ENCODE measurements at places on chromosomes 4 and X. TPM values are rescaled to one million over a fixed set of nuclear protein-coding genes. Genes with fewer than 3 reads are reported as not detected.

ENOX2 gene
- 20.5 TPM for total RNA-seq

FGF5 gene
- not detected for total RNA-seq

DNA sequence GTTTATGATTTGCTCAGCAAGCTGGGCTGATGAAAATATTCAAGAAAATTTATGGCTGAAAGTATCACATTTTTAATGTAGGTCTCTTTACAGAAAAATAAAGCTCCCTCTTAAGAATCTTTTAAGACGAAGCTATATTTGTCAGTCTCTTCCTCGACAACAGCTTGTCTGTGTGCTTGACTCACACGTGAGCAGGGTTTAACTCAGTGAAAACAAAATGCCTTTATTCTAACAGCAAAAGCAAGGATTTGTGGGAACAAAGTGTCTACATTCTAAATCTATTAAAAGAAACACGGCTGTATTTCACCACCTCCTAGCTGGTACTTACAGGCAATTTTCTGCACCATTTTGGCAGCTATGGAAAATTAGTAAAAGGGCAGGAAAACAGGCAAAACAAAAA, 75.5 kb downstream of the NYX start:
- no peak for DNase-seq

DNA sequence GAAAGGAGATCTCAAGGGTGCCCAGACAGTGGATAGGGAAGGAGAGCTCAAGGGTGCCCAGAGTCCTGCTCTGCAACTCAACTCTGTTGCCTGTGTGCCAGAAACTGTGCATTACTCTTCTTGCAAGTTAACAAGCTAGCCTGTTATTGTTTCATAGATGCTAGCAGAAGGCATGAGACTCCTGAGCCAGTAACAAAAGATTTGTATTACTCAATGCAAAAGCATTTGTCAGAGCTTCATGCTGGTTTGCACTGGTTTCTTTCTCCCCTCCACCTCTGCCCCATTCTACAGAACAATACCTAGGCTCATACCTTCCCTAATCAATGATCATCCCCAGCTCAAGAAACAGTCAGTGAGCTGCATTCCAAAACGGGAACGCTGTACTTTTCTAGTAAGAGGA, 124.5 kb upstream of the NEIL3 start:
- DNase-seq: no peak

DNA sequence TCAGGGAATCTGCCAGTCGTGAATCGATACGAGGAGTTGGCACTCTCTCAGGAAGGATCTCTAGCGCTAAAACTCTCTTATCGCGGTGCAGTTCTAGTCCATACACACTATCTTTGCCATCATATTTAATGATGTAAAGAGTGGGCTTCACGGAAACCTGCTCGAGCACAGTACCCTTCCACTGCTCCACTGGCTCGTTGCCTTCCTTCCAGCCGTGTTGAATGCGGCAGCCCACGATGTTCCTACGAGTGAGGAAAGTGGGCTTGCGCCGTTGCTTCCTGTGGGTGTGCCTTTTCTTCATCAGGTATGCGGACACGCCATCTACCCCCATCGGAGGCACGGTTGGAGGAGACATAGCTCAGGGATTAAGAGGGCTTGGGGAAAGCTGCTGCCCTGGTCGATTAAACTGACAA, 661 bp downstream of the SPIN4 start:
- no peak for DNase-seq

DNA sequence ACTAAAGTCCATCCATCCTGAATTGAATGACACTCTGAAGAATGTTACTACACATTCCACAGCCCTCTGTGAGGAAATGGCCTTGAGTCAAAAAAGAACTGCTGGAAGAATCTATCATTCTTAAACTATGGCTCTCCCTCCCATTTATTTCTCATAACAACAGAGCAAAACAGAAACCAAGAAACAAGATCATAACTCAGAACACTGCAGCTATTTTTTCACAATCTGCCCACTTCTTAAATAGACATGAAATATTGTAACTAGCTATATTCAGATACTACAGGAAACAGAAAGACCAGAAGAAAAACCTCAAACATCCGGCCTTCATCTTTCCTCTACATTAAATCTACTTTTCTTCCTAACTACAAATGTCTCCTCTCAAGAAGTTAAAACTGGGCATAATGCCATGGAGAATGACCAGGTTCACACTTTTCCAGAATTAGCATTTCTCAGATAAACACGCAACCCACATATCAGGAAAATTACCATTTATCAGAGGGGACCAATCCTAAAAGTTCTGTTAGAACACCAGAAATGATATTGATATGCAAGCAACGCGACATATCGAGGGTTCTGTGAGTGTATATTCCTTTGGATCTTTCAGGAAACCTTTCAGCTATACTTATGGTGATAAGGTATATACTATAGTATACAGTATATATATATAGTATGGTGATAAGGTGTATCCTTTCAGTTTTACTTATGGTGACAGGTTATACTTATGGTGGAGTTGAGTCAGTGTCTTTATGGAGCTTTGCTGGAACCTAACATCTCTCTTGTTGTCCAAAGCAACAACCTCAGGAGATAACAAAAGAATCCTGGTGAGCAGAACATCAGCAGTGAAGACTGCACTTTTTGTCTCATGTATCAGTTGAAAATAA, 60.4 kb upstream of the IRF2 start:
- no peak for DNase-seq
